ENCODE measurements at places on chromosomes 13 and 19.

DNA sequence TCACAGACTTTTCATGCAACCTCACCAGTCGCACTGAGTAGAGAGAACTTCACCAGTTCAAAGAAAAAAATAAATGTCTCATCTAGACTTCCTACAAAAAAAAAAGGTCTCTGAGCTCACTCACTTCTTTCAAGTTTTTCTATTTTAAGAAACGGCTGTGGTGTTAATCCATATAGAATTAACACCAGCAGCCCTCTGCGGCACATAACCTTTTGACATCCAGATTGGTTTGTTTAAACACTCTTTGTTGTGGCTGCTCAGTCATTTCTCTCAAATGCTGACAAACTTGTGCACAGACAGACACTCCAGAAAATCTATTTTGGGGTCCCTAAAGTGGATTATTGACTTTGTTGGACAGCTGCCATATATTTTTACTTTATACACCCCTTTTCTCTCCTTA, 874.9 kb downstream of the EFNB2 start:
- DNase-seq: no peak

- DNase-seq: no peak
These were observed 31.7 kb upstream of the FXYD3 start for GRCh38 chr19:35083691-35084508.

- DNase-seq: no peak
These were observed 102.9 kb downstream of the FRY start for GRCh38 chr13:32134241-32135055.

GRCh38 chr13:77477299-77477848, 58.1 kb upstream of the SCEL start:
- no peak for DNase-seq

DNA sequence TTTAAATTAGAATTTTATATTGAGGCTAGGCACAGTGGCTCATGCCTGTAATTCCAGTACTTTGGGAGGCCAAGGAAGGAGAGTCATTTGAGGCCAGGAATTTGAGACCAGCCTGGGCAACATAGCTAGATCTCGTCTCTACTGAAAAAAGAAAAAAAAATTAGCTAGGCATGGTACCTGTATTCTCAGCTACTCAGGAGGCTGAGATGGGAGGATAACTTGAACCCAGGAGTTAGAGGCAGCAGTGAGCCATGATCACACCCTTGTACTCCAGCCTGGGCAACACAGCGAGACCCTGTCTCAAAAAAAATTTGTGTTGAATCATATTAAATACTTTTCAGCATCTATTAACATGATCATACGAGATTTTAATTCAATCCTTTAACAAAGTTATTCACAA, 4.9 kb downstream of the PMIS2 start:
- no peak for DNase-seq

- peak; percentile 38 for DNase-seq
These were observed 260.3 kb downstream of the KCNRG start for GRCh38 chr13:50275392-50276063.

DNA sequence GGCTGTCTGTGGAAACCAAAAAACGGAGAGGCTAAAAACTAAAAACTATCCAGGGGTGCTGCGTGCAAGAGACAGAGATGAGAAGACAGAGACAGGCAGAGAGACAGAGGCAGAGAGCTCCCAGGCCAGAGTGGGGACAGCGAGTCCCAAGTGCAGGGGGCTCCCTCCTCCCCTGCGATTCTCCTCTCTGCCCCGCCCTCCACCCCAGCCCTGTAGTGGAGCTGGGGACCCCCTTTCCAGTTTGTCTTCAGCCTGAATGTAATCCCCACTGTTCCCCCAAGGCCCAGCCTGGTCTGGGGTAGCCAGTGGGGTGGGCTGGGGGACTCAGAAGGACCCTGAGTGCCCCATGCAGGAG, 2.0 kb downstream of the NFIC start:
- DNase-seq: no peak

DNA sequence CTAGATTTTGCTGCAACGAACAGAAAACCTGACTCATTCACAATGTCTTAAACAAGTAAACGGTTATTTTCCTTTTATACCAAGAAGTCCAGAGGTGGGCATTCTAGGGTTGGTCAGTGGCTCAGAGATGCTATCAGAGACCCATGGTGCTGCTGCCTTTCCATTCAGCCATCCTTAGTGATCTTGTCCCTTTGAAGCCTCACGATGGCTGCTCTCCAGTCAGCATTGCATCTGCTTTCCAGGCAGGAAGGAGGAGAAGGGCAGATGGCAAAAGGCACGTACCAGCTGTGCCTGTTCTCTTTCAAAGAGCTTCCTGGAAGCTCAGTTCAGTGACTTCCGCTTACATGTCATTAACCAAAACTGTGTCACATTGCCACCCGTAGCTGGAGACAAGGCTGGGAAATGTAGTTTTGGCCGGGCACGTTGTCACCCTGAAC, 30.1 kb downstream of the WDFY2 start:
- DNase-seq: peak; percentile 36

DNA sequence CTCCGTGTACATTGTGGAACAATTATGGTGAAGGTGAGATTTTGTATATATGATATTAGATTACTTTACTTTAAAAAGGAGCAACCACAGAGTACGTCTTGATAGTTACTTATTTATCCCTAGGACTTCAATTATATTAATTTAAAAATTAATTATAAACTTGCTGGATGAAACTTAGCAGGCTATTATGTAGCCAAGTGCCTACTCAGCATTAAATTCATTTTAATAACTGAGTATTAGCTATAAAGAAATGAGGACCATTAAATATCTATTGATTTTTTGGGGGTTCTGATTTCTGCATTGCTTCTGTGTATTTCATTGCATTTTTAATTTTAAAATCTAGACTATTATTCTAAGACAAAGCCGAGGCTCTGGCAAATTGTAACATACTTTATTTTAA, 109.4 kb downstream of the HS6ST3 start:
- DNase-seq: no peak

DNA sequence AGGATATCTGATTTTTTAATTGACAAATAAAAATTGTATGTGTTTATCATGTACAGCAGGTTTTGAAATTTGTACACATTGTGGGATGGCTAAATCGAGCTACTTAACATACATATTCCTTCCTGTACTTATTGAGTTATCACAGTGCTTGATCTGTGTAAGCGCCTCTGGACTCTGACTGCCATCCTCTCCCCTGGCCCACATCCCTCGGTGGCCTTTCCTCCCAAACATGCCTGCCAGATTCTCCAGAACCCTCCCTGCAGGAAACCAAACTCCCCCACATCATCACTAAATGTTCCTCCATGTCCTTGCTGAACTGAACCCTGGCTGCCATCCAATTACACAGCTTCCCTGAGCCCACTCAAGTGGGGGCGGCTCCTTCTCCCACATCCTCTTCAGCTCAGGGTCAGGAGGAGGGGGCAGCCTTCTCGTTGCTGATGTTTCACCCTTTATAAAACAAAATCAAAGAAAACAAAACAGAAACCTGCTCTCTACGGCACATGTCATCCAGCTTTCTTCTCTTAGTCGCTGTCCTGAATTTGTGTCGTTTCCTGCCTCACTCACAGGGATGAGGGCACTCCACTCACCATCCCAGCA, 97.1 kb upstream of the SPATA13 start:
- no peak for DNase-seq

DNA sequence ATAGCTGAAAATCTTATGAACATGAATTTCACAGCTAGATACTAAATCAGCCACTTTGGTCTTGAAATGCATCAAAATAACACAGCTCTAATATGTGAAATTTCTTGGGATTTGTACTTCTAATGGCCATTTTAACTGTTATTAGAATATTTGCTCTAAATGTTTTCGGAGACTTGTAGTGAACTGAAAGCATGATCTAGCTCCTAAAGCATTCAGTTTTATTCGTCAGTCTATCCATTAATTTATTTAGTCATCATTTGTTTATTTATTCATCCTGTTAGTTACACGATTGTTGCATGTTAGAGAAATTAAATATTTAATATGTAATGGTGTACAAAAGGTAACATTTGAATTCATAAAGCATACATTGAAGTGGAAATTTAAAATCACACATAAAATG, 1132.7 kb downstream of the SLITRK1 start:
- DNase-seq: no peak

DNA sequence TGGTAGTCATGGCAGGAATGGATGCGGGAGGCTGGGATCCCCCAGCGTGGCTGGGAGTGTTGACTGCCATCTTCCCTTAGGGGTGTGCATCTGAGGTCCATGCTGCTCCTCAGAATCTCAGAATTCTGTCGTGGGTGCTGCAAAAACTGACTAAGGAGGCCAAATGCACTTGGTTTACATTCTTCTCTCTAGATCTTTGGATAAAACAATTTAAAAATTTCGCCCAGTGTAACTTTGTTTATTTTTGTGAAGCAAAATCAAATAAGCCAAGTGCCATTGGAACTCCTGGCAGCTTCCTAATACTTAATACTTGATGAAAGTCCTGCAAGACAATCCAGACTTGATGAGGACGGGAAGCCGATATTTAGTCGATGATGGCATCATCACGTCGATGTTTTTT, 27.8 kb upstream of the TM9SF2 start:
- no peak for DNase-seq

DNA sequence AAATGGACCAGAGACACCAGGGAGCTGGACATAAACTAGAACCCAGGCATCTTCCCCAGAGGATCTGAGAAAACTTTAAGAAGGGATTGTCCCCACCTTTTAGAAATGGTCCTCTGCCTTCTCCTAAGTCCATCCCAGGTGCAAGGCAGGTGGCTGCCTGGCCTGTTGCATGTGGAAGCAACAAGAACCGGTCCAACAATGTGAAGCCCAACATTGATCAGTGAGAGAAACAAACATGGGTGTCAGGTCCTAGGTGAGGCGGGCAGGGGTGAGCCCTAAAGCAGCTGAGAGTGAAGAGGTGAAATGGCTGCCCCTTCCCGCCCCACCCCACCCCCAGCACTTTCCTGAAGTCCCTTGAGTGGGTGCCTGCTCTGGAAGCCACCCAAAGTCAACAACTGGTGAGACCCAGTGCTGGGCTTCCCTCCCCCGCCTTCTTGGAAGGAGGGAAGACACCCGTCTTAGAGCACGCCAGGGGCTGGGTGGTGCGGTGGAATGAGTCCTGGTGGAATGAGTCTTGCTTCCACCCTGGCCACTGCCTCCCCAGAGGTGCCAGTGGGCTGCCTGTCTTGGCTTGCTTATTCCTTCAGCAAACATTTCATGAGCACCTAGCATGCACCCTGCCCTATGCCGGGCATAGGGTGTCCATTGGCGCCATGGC, 1.7 kb downstream of the AP1M1 start:
- no peak for DNase-seq

GRCh38 chr13:61179741-61180140, 235.9 kb downstream of the PCDH20 start:
- DNase-seq: no peak

DNA sequence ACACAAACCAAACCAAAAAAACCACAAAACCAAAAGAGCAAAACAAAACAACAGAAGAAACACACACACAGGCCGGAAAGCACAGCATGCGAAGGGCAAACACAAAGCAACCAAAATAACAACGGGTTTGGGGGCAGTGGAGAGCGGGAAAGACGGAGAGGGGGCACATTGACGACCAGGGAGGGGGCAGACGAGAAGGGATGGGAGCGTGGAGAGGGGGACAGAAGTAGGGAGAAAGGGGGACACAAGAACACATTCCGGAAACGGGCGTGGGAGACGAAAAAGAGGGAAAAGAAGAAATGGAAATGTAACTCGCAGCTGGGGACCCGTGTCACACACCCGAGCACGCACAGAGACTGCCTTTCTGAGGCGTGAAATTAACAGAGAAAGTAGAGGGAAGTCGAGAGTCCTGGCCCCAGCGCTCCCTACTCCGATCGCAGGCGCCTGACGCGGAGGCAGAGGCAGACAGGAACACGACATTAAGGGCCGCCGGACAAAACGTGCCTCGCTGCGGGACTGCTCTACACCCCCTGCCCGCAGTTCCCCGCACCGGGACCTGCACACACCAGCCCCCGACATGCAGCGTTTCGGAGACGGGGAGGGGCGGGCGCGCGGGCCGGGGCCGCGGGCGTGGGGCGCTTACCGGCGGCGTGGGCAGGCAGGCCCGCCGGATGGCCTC, 652 bp downstream of the POU4F1 start:
- no peak for DNase-seq

GRCh38 chr13:73096638-73097037, 37.8 kb downstream of the KLF5 start:
- no peak for DNase-seq

DNA sequence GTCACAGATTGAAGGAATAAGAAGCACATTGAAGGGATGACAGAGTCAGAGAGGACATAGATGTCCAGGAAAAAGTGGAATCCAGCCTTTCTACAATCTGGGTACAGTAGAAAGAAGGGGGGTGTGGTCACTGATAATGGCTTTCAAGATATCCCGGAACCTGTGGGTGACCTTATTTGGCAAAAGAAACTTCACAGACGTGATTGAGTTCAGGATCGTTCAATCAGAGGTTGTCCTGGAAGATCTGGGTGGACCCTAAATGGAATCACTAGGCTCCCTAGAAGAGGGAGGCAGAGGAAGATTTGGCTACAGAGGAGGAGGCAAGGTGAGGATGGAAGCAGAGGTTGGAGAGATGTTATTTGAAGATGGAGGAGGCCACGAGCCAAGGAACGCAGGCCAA, 13.0 kb upstream of the SYCN start:
- DNase-seq: no peak

- DNase-seq: no peak
These were observed 1.6 kb downstream of the ZNF649 start for GRCh38 chr19:51903192-51903591.

GRCh38 chr13:94280349-94280748, 199.1 kb downstream of the DCT start:
- DNase-seq: no peak

DNA sequence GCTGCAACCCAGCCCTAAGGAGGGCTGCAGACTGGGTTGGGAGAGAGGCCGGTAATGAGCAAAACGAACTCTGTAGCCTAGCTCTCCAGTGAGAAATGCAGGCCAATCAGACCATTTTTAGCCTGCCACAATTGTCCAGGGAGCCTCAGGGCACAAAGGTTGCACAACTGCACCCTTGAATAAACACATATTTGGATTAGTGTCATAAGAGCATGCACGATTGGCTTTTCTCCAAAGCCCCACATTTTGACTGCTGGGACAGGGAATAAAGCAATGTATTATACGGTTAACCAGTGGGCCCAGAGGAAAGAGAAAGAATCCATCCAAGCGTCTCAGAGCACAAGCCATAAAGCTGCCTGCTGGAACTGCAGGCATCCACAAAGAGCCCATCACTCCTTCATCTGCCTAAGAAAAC, 729.4 kb upstream of the SGCG start:
- no peak for DNase-seq

DNA sequence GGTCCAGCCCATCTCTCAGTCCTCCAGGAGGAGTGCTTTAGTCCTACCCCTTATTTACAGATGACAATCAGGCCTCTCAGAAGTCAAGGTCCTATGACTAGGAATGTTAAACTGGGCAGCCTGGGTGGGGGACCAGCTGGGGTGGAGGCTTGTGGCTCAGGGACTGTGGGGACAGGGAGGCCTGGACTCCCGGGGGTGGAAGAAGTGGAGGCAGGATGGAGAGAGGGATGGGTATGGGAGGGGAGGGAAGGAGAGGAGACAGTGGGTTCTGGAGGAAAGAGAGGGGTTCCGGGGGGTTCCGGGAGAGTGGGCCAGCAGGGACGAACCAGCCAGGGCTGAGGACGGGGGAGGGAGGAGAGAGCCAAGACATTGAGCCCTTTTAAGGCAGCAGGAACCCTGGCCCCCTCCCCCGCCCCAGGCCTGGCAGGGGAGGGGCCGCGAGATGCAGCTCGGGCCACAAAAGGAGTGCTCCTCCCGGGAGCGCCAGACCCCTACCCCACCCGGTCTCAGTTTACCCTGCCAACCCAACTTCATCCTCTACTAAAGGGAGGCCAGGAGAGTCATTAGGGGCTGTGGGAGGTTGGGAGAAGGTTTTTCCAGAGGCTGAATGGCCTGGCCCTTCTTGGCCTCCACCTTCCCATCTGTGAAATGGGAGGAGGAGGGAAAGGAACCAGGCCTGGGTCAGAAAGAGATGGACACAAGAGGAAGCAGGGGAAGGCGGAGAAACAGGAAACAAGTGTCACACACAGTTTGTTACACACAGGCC, 1.7 kb downstream of the DMPK start:
- DNase-seq: no peak

All from NCI-H510A treated with DMSO at 0.1 percent for 48 hours (cell line).